Smooth muscle cell of the pulmonary artery (primary cell): ENCODE measurements at places on chromosomes 2 and 18. TPM values are rescaled to one million over a fixed set of nuclear protein-coding genes. Genes with fewer than 3 reads are reported as not detected.

Gene DHRS9
- 0.98 and 2.7 TPM in 2 replicates for total RNA-seq

Gene FIGLA
- total RNA-seq = not detected in 2 replicates

Gene REG3G
- not detected in 2 replicates for total RNA-seq

Gene ANKRD30B
- total RNA-seq = 0.73 and 1.4 TPM in 2 replicates

Gene ALMS1
- 18.4 and 19.7 TPM in 2 replicates for total RNA-seq

Gene ST6GAL2
- 0.03 and 0.07 TPM in 2 replicates for total RNA-seq

Gene OLA1
- 68.2 and 79.2 TPM in 2 replicates for total RNA-seq

Gene PCARE
- not detected in 2 replicates for total RNA-seq

Gene CAPN14
- 0.23 and 0.26 TPM in 2 replicates for total RNA-seq

Gene TLX2
- not detected in 2 replicates for total RNA-seq

Gene CD207
- not detected in 2 replicates for total RNA-seq

Gene OR6B2
- not detected in 2 replicates for total RNA-seq

Gene ABCB11
- total RNA-seq = under 0.01 and 0.13 TPM in 2 replicates

Gene CLEC4F
- not detected in 2 replicates for total RNA-seq

Gene ZAP70
- 0.13 TPM in 1 of 2 replicates, not detected in the other for total RNA-seq

Gene ZC3H6
- total RNA-seq = 5.9 and 6.3 TPM in 2 replicates

Gene RAB27B
- total RNA-seq = 10.6 and 63.2 TPM in 2 replicates

Gene WDR54
- 42.1 and 47.1 TPM in 2 replicates for total RNA-seq

Gene PLEKHH2
- total RNA-seq = 1.7 and 8.9 TPM in 2 replicates

Gene REEP1
- 0.07 and 0.33 TPM in 2 replicates for total RNA-seq

Gene MYOM1
- 2.5 and 4.3 TPM in 2 replicates for total RNA-seq

Gene VAMP5
- 13.7 and 15.9 TPM in 2 replicates for total RNA-seq

Gene CHRNG
- total RNA-seq = not detected in 2 replicates

Gene KIF5C
- 0.10 and 0.13 TPM in 2 replicates for total RNA-seq

Gene G6PC2
- total RNA-seq = not detected in 2 replicates

Gene TMEM237
- total RNA-seq = 41.0 and 41.1 TPM in 2 replicates

Gene SLC14A1
- 167 and 254 TPM in 2 replicates for total RNA-seq

Gene SGO2
- 2.4 and 5.1 TPM in 2 replicates for total RNA-seq
